ENCODE measurements at places on chromosomes 7 and 10.

DNA sequence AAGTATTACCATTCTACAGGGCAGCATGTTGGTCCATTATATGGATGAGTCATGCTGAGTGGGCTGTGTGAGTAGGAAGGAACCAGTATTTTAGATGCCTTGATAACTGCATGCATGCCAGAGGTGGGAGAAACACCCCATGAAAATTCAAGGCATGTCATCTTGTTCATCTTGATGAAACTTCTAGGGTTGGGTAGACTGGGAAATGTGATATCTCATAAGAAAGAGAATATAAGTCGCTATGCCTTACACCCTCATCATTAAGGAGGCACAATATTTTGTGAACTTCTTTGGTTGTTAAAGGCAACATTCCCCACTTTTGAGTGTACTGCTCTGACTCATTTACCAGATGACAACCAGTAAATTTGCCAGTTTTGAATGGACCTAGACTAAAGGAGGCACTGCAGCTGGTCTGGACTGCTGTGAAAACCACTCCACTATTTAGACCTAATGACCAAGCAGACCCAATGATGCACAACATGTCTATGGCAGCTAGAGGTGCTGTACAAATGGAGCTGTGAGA is 48.0 kb downstream of the ZNF365 start:
- DNase-seq = no peak

- DNase-seq = no peak
These were observed 33.2 kb downstream of the GNAT3 start for GRCh38 chr7:80478683-80479082.

GRCh38 chr10:115050375-115051010 is 42.7 kb upstream of the ATRNL1 start:
- no peak for DNase-seq

- DNase-seq = no peak
These were observed 14.2 kb downstream of the CLRN3 start for GRCh38 chr10:127878475-127879055.

DNA sequence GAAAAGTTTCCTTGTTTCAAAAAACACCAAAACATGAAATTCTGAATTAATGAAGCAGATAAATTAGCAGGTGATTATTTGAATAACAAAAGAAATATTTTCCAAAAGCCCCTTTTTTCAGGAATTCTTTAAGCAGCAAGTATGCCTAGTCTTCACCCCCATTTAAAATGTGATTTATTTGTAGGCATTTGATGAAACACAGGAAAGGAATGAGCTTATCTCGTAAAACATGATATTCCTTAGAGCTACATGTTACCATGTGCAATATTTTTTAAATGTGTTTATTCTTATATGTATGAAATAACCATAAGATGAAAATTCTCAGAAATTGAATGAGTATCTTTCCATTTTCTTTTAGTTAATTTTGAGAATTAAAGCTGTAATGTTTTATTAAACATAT is 106.1 kb downstream of the CHN2 start:
- DNase-seq = no peak

- no peak for DNase-seq
These were observed 243.5 kb downstream of the ADK start for GRCh38 chr10:74394416-74394969.

- no peak for DNase-seq
These were observed 49.6 kb downstream of the POLL start for GRCh38 chr10:101538446-101538845.

- no peak for DNase-seq
These were observed 10.4 kb upstream of the EIF3A start for GRCh38 chr10:119090968-119091367.

DNA sequence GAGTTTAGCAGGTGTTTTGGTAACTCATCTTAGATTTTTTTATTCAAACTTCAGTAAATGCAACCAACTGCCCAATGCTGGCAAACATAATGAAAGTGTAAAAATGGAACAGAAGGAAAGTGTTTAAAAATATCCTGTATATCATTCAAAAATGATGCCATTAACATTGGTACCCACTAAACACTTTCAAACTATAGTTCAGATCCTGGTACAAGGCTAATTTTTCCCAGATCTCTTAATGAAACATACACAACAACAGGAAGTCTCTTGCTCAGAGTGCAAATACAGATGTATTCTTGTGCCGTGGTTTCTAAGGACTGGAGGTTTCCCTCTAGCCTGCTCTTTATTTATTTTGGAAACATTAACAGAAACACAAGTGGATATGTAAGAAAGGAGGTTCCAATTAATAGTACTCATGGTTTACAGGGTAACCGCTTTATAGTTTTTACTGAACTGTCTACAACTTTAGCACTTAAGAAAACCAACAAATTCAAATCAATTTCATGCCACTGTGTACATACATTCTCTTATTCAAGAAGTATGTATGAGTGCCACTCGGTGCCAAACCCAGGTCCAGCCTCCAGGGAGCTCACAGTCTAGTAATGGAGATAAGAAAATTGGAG is 176.0 kb upstream of the AKR1E2 start:
- no peak for DNase-seq

DNA sequence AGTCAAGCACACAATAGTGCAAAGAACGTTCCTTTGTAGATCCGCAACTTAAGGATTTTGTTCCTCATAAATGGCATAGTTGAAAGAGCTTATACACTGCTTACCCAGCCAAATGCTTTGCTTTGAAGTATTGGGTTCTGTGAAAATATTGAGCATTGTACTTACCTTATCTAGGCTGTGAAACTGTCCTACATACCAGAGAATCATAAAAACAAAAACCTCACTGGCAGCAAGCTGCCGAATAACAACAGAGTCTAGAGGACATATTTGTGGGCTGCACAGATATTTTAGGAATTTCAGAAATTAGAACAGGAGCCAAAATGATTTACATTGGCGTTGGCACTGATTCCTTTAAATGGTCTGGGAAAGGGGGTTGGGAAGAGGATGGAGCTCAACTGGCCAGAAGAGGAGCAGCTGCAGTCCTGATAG is 174.8 kb downstream of the RTKN2 start:
- DNase-seq = no peak

DNA sequence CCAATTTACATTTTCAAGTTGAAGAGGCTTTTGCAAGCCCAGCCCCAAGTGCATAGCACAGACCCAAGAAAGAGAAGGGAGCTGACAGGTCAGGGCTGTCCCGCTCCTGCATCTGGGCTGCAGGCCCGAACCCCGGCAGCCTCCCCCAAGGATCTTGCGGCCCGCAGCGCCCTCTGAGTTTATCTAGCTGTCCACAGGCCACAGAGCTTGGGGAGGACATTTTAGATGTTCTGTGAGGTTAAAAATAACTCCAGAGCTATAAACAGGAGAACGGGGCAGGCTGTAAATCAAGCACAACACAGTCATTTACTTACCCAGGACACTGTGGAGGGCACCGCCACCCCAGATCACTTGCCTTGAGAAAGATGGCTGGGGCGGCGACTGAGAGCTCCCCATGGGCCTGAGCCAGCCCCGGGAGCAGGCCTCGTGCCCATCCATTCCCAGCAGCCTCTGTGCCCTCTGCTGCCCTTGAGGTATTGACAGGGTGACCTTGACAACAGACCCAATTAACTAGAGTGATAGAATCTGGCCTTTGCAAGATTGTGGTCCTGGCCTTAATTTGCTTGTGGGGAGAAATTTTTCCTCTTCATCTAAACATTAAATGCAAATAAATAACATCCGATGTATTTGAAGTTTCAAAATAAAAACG is 563.0 kb downstream of the TCERG1L start:
- DNase-seq = no peak

- no peak for DNase-seq
These were observed 5.0 kb upstream of the RBM17 start for GRCh38 chr10:6083523-6084475.

DNA sequence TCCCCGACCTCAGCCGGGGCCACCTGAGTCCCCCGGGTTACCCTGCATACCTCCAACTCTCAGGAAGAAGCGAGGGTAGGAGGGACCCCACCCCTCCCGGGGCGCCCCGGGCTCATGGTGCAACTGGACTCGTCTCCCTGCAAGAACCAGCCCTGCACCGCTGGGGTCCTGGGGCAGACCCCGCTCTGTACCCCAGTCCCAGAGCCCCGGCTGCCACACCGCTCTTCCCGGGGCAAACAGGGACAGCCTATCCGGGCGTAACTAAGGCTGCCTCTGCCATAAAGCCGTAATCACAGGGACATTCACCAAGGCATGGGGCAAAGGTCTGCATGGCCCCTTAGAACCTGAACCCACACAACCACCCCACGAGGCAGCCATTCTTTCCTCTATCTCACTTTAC is 6.7 kb upstream of the MAFK start:
- no peak for DNase-seq

DNA sequence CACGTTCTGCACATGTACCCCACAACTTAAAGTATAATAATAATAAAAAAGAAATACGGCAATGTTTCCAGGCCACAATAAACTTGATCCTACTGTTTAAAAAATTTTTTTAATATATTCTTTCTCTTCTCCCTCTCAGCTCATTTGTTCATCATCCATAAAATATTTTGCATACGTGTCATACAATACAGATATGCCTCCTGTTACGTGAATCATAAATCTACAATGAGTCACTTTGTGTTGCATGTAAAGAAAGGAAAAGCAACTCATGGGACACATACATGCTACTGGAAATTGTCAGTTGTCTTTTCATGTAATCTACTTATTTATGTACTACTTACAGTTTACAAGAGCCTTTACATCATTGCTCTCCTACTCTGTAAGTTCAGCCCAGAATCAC is 1.1 kb upstream of the TECTB start:
- DNase-seq = no peak

DNA sequence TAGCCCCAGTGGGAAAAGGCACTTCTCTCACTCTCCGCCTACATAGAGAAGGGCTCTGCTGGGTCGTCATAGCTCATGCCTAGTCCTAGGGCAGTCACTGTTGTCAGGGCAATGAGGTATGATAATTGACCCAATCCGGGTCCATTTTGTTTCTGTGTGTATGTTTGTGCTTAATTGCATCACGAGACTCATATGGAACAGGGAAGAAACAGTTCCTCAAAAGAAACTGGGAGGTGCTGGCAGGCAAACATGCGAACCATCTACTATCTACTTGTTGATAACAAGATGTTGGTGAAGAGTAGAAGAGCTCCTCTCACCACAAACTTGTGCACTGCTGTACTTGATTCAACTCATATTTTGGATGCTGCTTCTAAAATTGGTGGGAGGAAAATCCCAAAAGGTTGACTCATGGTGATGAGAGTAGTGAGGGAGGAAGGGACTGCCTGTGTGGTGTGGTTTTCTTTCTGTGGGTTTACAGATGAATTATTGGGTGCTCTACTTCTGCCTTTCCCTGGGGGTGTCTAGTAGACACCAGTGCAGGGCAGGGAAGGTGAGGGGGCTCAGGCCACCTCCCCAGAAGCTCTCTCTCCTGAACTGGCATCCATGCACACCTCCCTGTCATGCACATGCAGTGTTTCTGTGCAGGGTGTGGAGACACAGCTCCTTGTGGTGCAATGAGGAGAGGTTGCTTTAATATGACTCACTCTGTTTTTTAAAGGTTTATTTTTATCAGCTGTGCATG is 29.4 kb downstream of the LSMEM1 start:
- no peak for DNase-seq

DNA sequence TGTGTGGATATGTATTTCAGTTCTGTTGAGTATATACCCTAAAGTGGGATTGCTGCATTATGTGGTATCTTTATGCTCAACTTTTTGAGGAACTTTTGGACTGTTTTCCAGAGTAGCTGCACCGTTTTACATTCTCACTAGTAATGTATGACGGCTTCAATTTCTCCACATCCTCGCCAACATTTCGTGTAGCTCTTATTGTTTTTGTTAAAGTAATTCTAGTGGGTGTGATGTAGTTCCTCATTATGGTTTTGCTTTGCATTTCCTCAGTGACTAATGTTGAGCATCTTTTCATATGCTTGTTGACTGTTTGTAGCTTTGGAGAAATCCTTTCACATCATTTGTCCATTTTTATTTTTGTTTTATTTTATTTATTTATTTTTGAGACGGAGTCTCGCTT is 4.5 kb downstream of the STMP1 start:
- no peak for DNase-seq

- no peak for DNase-seq
These were observed 162.1 kb downstream of the TCF7L2 start for GRCh38 chr10:113111900-113112853.

- DNase-seq = no peak
These were observed 189.8 kb upstream of the PRKCQ start for GRCh38 chr10:6769704-6770417.

DNA sequence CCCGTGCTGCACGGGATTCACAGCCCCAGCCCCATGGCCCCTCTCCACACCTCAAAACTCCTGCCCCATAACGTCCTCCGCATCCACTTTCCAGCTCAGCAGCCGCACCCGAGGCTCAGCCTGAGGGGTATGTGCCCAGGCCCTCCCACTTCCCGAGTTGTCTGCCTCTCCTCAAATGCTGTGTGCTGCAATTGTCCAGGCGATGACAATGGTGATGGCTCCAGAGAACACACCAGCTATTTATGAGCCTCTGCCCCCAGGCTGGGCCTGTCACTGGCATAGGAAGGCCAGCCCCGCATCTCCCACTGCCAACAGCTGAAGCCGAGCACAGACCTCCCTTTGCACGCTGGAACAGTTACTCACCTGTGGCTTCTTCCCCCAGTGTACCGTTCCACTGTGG is 2.4 kb upstream of the LDB3 start:
- no peak for DNase-seq

DNA sequence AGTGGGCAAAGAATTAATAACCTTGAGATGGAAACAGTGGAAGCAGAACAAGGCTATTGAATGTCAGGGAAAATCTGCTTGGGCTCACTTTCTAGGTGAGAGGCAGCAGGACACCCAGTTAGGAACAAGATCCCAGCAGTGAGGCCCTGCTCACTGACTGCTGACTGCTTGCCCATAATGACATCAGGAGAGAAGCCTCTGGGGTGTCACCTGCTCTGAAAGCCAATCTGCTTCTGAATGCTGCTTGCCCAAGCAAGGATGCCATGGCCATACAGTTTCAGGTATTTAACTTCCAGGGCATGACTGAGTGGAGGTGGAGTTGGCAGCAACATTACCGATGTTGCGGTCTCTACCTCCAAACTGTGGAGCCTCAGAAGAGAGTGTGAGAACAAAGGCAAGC is 11.7 kb upstream of the WAPL start:
- no peak for DNase-seq

DNA sequence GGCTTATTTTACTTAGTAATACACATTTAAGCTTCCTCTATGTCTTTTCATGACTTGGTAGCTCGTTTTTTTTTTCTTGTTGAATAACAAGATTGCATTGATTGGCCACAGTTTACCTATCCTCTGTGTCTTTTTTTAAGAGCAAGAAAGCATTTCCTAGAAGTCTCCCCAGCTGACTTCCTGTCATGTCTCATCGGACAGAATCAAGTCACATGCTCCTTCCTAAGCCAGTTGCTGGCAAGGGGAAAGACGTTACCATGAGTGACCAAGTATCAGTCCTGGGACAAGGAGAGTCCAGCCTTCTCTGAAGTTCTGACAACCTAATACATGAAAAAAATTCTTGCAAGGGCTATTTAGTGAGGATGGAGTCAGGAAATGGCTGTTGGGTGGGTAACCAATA is 24.9 kb upstream of the SFRP5 start:
- no peak for DNase-seq

GRCh38 chr7:44150466-44150832 is 9.3 kb upstream of the MYL7 start:
- no peak for DNase-seq

Data from stimulated activated CD8-positive, alpha-beta memory T cell treated with anti-CD3 and anti-CD28 coated beads, Interleukin-15, amount 100 ng/mL, for 24 hours (primary cell).